NCI-H1930 (cell line): ENCODE measurements at places on chromosomes 5 and 9.

- no peak for DNase-seq
Observed at GRCh38 chr9:3914416-3914815, 385.5 kb downstream of the GLIS3 start.

DNA sequence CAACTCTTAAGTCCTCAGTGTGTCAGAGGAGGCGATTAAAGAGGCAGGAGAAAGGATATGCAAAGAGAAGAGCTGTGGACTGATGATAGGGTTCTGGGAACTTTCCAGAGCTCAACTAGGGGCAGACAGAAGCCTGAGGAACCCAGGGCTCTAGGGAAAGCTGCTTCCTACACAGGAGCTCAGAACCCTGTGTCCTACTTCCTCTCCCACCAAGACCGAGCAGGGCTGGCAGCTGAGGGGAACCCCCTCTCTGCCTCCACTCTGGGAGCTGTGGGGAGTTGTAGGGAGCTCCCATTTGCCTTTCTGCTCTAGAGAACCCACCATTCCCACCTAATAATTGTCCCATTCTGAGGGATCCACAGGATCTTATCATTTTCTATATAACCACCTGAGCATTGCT, 674.3 kb downstream of the ACTL7B start:
- no peak for DNase-seq

- DNase-seq = no peak
Observed at GRCh38 chr9:129863059-129863690, 27.9 kb downstream of the USP20 start.

DNA sequence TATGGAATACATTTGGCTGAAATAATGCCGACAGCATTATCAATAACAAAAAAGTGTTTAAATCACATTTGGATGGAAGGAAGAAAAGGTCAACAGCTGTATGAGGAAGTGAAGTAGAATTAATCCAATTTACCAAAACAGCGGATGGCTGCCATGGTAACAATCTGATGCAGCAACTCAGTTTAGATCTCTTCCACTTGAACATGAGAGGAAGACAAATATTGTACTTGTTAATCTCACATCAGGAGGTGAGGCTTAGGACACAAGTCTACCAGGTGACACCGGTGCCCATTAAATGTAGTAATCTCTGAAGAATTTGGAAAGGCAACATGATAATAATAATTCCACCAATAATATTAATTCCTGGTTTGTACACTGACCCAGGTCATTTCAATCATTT, 2.4 kb downstream of the RASEF start:
- no peak for DNase-seq

GRCh38 chr5:99369797-99370593, 441.2 kb upstream of the CHD1 start:
- peak; percentile 82 for DNase-seq
